ENCODE measurements at places on chromosomes 13 and 19. TPM values are rescaled to one million over a fixed set of nuclear protein-coding genes. Genes with fewer than 3 reads are reported as not detected.

GRCh38 chr19:45972947-45973540 lies 621 bp downstream of the NOVA2 start:
- DNase-seq: no peak

OR7D2 gene
- not detected for total RNA-seq

MYBPC2 gene
- total RNA-seq: 59.5 TPM

DNA sequence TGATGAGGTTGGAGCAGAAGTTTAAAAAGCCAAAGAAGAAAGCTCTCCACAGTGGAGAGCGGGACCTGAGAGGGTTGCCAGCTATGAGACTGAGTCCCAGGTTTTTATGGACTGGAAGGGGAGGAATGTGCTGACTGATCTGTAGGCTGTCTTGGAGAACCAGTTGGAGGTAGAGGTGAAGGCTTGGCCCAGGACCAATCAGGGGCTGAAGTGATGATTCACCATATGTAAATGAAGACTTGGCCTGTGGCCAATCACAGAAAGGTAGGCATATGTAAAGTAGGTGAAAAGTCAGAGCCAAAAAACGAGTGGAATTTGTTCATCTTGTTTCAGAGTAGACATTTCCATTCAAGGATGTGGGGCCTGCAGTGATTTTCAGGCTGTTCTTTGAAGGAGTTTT lies 17.5 kb upstream of the KBTBD6 start:
- no peak for DNase-seq

GRCh38 chr13:49641801-49642291 lies 13.5 kb downstream of the ARL11 start:
- DNase-seq: no peak

GRCh38 chr13:22454586-22454985 lies 726.2 kb upstream of the SGCG start:
- DNase-seq: no peak

GRCh38 chr13:43270130-43270830 lies 246.9 kb downstream of the DNAJC15 start:
- peak; percentile 37 for DNase-seq

A1BG gene
- total RNA-seq: 5.7 TPM

UNC13A gene
- 0.21 TPM for total RNA-seq

MAP4K1 gene
- 2.9 TPM for total RNA-seq

PCDH17 gene
- total RNA-seq: 12.1 TPM

- no peak for DNase-seq
Measured at GRCh38 chr13:109747524-109747923, 38.9 kb downstream of the IRS2 start.

GRCh38 chr13:99476648-99477047 lies 24.6 kb upstream of the TM9SF2 start:
- no peak for DNase-seq

GPC5 gene
- 5.4 TPM for total RNA-seq

GRCh38 chr19:17420475-17420924 lies 653 bp downstream of the MVB12A start:
- peak; percentile 43 for DNase-seq

DNA sequence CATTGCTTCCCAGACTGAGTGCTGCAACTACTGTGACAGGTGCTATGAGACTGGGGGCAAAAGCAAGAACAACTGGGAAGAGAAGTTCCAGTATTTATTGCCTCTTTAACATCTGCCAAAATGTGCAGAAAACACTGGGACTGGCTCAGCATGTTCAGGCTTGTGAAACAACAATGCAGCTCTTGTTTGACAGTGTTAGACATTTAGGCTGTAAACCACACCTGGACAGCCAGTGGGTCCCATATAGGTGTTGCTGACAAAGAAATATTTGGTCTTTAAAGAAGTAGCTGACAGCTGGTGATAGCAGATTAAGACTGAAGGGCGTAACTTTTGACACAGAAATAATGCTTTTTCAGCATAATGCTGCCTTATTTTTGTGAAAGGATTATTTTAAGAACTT lies 88.1 kb downstream of the STOML3 start:
- DNase-seq: peak; percentile 17

DNA sequence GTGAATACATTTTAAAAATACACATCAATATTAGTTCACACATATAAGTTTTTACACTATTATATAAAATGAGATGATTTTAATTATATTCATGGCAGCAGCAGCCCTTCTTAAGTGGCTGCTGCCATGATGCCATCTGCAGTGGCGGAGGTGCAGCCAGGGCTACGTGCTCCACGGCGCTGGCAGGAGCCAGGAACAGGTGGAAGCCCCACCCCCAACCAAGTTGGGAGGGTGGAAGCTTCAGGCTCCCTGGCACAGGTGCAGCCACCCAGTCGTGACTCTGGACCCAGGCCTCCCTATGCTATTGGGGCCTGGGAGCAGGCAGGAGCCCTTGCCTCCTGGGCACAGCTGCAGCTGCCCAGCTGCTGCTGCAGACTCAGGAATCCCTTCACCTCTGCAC lies 646.9 kb upstream of the PCDH9 start:
- no peak for DNase-seq
